ENCODE measurements at places on chromosomes 5 and 9.
A peak's percentile ranks its signal among the peaks of the same experiment; 100 is the strongest.

- DNase-seq, result no peak
Observed at GRCh38 chr9:92931606-92932005, 15.7 kb upstream of the FGD3 start.

- DNase-seq, result no peak
Observed at GRCh38 chr5:3301306-3301705, 294.3 kb upstream of the IRX1 start.

- no peak for DNase-seq
Observed at GRCh38 chr9:89426384-89426961, 71.4 kb downstream of the SEMA4D start.

GRCh38 chr5:351084-351920 is 29.8 kb downstream of the AHRR start:
- peak; percentile 1 for DNase-seq

DNA sequence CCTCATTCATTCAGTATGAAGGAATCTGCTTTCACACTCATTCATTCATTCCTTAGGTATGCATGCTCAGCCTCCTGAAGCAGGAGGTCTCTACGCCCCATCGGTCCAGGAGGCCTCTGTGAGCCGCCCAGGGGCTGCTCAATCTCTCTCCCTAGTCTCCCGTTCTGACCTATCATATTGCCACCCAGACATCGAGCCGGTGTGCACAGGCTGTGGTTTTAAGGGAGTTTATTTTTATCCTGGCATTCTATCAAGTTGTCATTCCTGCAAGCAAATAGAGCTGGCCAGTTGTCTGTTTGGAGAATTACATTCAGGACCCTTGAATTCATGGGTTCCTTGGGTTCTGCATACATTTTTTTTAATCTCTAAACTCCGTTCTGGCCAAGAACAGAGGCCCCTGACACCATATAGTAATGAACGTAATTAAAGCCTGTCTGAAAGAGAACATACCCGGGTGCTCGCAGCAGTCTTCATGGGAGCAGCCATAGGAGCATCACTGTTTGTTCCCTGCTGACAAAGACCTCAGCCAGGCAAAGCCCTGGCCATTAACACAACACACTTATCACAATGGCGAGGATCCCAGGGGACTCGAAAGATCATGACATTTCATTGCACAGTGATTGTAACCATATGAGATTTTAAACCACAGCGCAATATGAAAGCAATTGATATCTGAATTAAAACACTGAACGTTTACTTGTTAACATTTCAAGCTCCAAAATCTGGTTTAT is 80.9 kb downstream of the ADAMTS16 start:
- DNase-seq, result no peak

DNA sequence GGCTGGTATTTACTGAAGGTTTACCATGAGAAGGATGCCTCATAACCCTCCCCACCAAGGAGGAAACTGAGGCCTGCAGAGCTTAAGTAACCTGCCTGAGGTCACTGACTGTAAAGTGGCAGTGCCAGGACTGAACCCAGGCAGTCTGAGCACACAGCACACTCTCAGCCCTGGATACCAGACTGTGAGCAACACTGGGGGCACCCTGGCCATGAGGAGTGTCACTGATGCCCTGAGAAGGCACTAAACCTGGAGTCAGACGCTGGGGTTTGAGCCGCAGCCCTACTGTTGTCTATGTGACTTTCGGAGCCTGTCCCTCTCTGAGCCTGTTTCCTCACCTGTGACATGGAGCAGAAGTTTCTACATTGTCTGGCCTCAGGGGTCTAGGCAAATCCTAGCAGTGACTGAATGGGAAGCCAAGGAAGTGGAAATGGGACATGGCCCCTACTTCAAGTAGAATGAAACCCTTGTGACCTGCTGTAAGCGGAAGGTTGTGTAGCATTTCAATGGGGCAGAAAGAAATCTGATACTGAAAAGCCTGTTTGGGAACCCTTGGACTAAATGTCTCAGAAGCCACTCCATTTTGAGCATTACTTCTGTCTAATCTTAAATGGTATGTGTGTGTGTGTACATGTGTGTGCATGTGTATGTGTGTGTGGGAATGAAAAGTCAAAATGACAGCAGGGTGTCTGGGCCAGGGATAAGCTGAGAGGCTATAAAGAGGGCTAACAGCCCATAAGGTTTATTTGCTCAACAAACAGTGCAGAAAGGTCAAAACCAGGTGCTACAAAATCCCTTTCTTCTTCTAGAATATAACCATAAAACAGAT is 36.0 kb downstream of the B4GALT1 start:
- no peak for DNase-seq
